Stimulated activated CD8-positive, alpha-beta memory T cell treated with anti-CD3 and anti-CD28 coated beads, Interleukin-2, amount 100 ng/mL, for 1 hour (primary cell): ENCODE measurements at places on chromosomes 7 and 10.

GRCh38 chr10:2980116-2980515 is 87.2 kb upstream of the PFKP start:
- no peak for DNase-seq

DNA sequence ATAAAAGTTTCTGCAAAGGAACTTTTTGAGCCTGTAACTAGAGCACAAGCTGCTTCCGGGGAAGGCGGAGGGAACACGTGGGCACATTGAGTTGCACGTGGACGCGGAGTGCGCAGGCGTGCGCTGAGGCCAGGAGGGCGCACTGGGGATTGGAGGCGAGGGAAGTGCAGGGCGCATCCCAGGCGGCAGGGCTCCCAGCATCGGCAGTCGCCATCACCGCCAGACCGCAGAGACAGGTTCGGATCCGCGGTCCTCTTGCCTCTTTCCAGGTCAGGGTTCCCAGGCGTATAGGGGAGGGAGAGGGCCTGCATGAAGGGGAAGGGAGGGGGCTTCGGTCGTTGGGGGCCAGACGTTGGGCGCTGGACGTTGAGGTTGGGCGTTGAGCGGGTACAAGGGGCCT is at the start of gene TDRD1:
Gene TDRD1 (plus strand): TSS at position 206 of the 400 bp plus-strand sequence. CDS start 8,479 bp downstream, outside the sequence.
- DNase-seq: no peak

GRCh38 chr7:31850601-31851000 is 163.6 kb downstream of the PPP1R17 start:
- no peak for DNase-seq

DNA sequence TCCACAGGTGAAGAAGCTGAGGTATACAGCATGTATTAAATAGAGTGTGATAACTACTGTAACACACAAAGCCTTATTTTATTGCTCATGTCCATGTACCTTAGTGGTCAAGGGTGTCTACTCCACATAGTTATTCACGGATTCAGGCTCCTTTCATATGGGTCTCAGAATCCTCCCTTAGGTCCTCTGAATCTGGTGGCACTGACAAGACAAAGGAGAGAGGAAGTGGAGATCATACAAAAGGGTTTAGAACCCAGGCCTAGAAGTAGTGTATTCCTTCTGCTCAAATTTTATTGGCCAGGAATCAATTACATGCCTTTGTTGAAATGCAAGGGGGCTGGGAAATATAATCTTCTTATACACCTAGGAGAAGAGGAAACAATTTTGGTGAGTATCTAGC is 164.6 kb downstream of the PTEN start:
- DNase-seq: no peak

DNA sequence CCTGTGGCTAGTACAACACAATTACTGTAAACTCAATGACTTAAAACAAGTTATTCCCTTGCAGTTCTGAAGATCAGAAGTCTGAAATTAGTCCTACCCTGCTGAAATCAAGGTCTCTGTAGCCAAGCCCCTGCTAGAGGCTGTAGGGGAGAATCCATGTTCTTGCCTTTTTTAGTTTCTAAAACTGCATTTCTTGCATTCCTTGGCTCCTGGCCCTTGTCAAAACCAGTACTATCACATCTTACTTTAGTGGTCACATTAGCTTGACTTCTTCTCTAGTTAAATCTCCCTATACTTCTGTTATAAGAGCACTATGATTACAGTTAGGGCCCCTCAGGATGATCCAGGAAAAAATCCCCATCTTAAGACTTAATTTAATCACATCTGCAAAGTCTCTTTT is 567.0 kb downstream of the GFRA1 start:
- no peak for DNase-seq

GRCh38 chr7:106619213-106619612 is 41.7 kb downstream of the CCDC71L start:
- DNase-seq: no peak

DNA sequence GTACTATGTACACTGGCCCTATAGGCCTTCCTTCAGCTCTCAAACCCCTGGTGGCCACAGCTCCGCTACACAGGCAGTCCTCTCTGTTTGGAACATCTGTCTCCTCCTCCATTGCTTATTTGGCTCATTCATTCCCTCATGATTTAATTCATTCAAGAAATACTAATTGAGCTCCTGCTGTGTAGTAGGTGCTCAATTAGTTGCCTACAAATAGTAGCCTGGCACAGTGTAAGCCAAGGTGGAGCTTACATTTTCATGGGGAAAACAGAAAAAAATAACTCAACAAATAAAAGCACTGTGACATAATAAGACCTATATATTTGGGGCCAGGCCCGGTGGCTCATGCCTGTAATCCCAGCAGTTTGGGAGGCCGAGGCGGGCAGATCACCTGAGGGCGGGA is 3.4 kb upstream of the FIS1 start:
- no peak for DNase-seq

- no peak for DNase-seq
These were observed 1606.3 kb upstream of the LRRTM3 start for GRCh38 chr10:65319493-65319892.

DNA sequence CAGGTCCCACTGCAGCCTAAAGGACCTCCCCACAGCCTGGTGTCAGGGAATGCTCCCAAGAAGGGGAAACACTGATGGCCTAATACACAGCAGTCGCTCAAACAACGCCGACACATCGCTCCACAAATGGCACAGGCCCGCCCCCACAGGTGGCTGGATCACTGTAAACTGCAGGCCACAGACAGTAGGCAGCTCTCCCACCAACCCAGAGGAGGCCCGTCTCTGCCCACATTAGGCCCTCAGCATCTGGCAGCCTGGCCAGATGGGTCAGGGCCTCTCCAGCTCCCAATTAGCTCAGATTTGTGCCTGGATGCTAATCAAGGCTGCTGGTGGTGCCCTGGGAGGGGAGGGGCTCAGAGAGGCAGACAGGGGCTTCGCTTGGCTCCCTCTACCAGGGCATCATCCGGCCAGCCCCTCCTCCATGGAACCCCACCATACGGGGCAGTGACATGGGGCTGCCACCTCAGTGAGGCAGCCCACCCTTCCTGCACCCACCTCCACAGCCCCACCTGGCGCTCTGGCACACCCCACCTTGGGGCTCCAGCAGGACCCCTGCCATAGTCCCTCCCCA is 42.7 kb downstream of the CAMK2B start:
- no peak for DNase-seq

DNA sequence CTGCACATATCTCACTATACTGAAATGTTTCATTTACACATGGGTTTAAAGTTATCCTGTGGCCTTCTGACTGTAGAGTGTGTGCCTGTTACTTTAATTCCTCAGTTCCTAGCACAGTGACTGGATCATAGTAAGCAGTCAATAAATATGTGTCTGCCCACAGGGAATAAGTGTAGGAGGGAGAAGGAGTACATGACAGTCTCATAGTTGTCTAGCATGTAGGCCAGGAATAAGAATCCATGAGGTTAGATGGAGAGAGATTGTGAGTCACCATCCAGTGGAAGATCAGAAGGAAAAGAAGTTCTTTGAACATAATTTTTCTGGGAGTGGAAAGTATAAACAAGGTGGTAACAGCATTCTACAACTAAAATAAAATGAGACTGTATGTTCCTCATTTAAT is 36.6 kb upstream of the SEMA3A start:
- DNase-seq: no peak

GRCh38 chr10:34186745-34187144 is 628.4 kb downstream of the PARD3 start:
- DNase-seq: no peak

DNA sequence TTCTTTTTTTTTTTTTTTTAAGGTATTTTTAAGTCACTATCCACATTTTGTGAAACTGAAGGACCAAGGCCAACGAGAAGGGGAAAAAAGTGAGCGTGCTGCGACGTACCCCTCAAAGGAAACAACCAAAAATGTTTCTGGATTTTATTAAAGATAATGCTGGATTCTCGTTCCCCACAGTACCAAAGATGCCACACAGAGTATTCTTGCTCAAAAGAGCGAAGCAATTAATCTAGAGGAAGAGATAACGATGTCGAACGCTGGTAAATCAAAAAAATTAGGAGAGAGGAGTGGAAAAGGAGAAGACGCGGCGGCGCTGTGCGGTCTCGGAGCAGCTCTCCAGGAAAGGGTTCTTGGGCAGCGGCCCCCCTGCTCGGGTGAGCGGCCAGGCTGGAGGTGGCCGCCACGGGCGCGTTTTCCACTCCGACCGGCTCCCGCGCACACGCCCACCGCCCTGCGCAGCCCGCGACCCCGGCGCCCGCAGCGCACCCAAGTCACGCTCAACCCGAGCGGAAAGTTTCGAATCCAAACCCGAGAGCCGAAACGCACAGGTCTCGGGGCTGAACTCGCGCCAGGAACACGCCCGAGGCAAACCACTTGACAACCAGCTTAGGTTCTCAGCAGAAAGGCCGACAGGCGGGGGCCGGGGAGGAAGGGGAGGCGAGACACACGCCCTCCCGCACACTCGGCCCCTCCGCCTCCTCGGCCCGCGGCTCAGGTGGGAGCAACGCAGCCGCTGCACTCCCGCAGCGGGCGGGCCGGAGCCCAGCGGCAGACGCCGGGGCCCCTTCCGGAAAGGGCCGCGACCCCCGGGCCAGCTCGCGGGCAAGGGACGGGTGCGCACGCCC is 989 bp downstream of the SRPK2 start:
- DNase-seq: peak; percentile 4

DNA sequence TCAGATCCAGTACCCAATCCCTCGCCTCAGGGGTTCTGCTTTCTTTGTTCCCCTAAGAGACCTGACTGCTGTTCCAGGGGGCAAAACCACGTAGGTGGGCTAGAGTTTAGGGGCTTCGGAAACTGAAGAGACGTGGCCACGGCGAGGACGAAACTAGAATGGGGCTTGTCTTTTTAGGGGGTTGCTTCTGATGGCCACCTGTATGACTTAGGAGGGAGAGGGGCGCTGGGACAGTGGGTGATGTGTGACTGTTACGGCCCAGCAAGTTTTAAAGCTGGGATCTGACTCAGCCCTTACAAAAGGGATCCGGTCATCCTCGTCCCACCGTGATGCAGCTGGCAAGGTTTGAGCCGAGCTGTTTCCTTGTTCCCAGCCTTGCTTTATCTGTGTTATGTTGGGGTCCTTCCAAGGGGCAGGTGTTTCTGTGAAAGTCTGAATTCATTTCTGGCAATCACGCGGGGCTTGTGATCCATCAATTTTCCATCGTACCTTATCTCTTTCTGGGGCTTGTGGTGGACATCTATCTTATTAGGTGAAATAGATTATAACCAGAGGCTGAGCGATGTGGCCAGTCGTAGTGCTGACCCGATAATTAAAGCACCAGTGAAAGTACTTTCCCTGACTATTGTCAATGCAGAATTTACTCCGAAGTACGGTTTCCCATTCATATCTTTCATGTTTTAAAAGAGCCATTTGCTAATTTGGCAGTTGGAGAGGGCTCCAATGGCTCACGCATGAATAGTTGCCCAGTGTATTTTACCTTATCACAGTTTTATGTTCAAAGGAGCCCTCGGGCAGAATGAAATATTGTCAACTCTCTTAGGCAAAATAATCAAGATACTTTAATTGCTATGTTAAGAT is 830 bp downstream of the MET start:
- DNase-seq: no peak

DNA sequence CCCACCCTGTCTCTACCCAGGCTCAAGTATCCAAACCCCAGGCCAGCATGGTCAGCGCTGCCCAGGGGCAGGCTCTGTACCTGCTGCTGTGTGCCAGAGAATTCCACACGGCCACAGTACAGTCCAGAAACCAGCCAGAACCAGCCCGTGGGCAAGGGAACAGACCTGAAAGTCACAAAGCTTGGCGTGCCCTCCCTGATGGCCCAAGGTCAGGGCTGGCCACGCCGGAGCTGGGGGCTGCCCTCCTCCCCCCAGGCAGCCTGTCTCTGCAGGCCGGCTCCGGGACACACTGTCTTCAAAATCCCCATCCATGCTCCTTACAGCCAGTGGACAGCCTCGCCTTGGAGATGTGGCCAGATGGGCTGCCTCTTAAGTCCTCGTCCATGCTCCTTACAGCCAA is 78.4 kb downstream of the CTBP2 start:
- DNase-seq: no peak

- no peak for DNase-seq
These were observed 210.0 kb downstream of the IMMP2L start for GRCh38 chr7:111352319-111352718.

GRCh38 chr10:129758207-129759021 is 205.7 kb downstream of the EBF3 start:
- no peak for DNase-seq

DNA sequence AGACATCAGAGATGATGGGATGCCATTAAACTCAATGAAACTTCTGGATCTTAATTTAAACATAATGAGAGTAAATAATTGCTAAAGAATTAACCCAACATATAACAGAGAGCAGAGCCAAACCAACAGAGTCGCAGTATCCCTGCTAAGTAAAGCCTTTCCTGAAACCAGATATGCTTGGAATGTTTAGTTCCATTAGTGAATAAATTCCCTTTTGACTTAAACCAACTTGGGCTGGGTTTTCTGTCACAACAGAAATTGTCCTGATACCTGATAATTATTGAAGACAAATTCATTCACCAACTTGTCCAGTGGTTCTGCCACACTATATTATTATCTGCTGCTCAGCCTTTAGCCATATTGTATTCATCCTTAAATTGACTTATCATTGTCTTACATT is 286.7 kb downstream of the FZD1 start:
- DNase-seq: no peak

- DNase-seq: no peak
These were observed 47.7 kb upstream of the TRIM8 start for GRCh38 chr10:102596506-102596971.

- DNase-seq: no peak
These were observed 369.5 kb downstream of the SORCS3 start for GRCh38 chr10:105010411-105011121.

GRCh38 chr10:131223422-131223821 is 88.1 kb downstream of the TCERG1L start:
- no peak for DNase-seq

- no peak for DNase-seq
These were observed 20.7 kb upstream of the ST7 start for GRCh38 chr7:116932566-116932965.

GRCh38 chr10:127836966-127837365 is 55.8 kb downstream of the CLRN3 start:
- DNase-seq: no peak
